ENCODE measurements at places on chromosomes 5 and 9.

DNA sequence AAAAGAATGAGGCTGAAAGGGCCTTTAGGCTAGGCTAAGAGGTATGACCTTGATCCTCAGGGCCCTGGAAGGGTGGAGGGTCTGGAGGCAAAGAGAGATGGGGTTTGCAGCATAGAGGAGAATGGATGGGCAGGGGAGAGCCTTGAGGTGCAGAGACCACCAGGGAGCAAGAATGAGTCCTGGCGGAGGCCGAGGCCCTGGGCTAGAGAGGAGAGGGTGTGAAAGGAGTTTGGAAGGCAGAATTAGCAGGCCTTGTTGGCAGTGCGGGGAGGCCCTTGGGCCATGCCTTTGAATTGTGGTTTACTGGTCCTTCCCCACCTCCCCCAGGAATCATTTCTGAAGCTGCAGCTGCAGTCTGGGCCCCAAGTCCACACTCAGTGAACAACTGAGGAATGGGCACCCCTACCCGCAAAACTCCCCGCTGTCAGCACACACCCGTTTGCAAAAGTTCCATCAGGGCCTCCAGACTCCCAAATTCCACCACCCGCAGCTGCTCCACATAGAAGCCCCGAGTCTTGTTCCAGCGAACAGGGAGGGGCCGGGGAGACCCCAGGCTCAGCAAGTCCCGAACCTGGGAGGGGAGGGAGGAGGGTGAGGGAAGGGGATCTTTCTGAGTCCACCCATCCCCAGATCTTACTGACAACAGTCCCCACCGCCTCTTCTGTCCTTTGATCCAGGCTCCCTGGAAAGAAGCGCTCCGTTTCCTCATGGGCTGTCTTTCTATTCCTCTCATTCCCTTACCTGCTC lies 2.1 kb downstream of the KIF12 start:
- DNase-seq, result no peak

DNA sequence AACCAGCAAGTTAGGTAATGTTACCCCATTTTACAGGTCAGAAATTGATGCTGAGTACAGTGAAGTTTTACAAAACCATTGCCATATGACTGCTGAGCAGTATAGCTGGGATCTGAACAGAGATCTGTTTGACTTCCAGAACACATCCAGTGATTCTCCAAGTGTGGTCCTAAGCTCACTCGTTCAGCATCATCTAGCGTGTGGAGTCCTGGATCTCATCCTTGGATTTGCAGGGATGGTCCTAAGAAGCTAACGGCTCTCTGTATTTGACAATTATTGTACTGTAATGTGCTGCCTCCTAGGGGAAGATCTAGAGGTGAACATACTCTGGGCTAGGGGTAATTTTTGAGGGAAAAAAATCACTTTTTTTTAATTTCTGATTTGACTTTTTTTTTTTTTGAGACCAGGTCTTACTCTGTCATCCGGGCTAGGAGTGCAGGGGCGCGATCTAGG lies 1.4 kb downstream of the SLC26A2 start:
- peak; percentile 69 for DNase-seq

- peak; percentile 49 for DNase-seq
Observed at GRCh38 chr5:89396278-89396954, 513.4 kb upstream of the MEF2C start.

DNA sequence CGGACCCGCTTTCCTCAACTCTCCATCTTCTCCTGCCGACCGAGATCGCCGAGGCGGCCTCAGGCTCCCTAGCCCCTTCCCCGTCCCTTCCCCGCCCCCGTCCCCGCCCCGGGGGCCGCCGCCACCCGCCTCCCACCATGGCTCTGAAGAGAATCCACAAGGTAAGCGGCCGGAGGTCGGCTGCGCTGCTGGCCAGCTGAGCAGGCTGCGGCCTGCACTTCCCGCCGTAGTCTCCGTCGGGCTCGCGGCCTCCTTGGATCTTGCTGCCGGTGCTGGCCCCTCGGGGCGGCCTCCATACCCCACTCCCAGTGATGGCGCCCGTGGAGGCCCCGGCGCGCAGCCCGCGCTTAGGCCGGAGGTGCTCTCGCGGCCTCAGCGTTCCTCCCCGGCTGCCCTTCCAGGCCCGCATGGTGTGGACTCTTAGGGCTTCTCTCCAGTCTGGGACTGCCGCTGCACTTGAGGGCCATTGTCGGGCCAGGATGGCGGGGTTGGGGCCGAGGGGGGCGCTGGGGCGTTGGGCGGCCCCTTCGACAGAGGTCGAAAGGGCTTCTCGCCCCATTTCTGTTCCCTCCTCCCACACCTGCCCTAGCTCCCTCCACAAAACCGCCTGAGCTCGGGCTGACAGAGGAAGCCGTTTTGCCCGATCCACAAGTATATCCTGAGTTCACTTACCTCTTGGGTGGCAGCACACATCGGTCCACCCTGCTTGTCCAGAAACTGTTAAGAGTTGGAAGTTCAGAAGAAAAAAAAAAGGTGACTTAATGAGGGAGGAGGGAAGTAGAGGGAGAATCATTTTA lies 714 bp downstream of the UBE2D2 start:
- no peak for DNase-seq

- no peak for DNase-seq
Observed at GRCh38 chr9:115756736-115757135, 396.9 kb upstream of the PAPPA start.

DNA sequence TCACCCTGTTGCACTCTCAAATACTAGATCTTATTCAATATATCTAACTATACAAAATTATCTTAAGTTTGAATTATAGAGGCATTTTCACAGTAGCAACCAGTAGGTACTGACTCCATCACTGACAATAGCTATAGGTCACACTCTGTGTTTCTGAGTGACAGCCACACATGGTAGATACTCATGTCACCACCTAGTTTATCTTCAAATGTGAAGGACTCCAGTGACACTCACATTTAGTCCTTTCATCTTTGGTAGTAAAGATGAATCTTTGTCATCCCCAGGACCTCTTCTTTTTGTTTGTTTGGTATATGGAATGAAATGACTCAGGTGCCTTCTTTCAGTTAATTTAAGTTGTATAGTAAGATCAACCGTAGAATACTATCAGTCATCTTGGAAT lies 102.5 kb upstream of the DHFR start:
- DNase-seq, result no peak

- DNase-seq, result no peak
Observed at GRCh38 chr5:14263699-14264098, 120.6 kb downstream of the TRIO start.

GRCh38 chr9:35277628-35278359 lies 116.0 kb downstream of the UNC13B start:
- DNase-seq, result peak; percentile 84

GRCh38 chr9:93122721-93123221 lies 11.3 kb downstream of the NINJ1 start:
- no peak for DNase-seq

- no peak for DNase-seq
Observed at GRCh38 chr9:21741151-21741550, 61.3 kb upstream of the MTAP start.

GRCh38 chr9:137273611-137274320 lies 3.8 kb upstream of the TOR4A start:
- no peak for DNase-seq

GRCh38 chr5:38660194-38660668 lies 103.8 kb upstream of the LIFR start:
- peak; percentile 46 for DNase-seq

- no peak for DNase-seq
Observed at GRCh38 chr9:83209188-83209731, 146.3 kb upstream of the RASEF start.

GRCh38 chr5:4659851-4660250 lies 480.3 kb upstream of the ADAMTS16 start:
- DNase-seq, result no peak

- no peak for DNase-seq
Observed at GRCh38 chr9:97567182-97567893, 65.8 kb downstream of the TSTD2 start.

DNA sequence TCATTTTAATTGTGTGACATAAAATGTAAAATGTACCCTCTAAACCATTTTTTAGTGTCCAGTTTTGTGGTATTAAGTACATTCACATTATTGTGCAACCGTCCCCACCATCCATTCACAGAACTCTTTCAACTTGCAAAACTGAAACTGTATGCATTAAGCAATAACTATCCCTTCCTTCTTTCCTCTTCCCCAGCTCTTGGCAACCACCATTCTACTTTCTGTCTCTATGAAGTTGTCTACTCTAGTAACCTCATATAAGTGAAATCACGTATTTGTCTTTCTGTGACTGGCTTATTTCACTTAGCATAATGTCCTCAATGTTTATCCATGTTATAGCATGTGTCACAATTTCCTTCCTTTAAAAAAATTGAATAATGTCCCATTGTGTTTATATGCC lies 142.4 kb downstream of the C9orf152 start:
- DNase-seq, result peak; percentile 68

DNA sequence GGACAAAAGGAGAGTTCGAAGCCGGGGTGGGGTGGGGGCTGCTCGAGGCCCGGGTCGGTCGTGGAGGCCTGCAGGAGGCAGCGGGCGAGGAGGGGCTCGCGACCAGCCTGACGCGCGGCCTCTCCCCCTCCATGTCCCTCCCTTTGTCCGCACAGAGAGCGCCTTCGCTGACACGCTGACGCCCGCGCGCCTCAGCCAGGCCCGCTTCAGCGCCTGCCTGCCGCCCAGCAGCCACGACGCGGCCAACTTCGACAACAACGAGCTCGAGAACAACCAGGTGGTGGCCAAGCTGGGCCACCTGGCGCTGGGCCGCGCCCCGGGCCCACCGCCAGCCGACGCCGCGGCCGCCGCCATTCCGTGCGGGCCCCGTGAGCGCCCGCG lies 42.2 kb downstream of the NEURL1B start:
- DNase-seq, result no peak

GRCh38 chr9:91166796-91167366 lies 194.8 kb downstream of the AUH start:
- no peak for DNase-seq

- no peak for DNase-seq
Observed at GRCh38 chr5:9089893-9090292, 456.0 kb downstream of the SEMA5A start.

DNA sequence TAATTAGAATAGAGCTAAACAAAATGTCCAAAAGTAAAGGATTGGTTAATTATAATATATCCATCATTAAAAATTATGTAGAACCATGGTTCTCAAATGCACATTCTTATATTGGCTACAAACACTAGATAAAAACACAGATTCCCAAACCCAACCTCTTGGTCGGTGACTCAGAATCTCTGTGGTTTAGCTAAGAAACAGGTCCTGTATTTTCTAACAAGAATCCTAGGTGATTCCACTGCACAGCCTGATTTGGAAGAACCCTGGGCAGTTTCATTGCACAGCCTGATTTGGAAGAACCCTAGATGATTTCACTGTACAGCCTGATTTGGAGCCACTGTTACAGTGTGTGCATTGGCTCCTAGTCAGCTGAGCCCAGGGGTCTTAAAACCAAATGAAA lies 67.9 kb downstream of the KIAA1958 start:
- no peak for DNase-seq

- DNase-seq, result no peak
Observed at GRCh38 chr9:90909225-90909624, 107.6 kb downstream of the SYK start.

GRCh38 chr5:132405646-132406045 lies 36.1 kb downstream of the SLC22A5 start:
- no peak for DNase-seq

DNA sequence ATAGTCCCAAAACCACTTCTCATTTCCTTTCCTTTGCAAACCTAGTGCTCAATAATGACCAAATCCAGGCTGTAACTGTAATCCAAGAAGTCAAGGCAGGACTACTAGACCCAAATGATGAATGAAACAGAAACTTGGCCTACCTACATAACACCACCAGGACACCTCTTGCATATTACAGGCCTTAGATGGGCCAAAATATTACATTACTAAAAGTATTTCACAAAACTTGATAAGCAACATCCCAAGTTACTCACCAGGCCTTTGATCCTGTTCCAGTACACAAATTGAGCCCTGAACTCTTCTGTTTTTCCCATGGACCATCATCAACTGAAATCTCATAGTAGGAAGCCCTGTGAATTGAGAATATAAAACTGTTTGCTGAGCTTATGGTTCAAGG lies 34.8 kb downstream of the NADK2 start:
- DNase-seq, result no peak

- no peak for DNase-seq
Observed at GRCh38 chr9:121732886-121733285, 81.5 kb downstream of the DAB2IP start.

DNA sequence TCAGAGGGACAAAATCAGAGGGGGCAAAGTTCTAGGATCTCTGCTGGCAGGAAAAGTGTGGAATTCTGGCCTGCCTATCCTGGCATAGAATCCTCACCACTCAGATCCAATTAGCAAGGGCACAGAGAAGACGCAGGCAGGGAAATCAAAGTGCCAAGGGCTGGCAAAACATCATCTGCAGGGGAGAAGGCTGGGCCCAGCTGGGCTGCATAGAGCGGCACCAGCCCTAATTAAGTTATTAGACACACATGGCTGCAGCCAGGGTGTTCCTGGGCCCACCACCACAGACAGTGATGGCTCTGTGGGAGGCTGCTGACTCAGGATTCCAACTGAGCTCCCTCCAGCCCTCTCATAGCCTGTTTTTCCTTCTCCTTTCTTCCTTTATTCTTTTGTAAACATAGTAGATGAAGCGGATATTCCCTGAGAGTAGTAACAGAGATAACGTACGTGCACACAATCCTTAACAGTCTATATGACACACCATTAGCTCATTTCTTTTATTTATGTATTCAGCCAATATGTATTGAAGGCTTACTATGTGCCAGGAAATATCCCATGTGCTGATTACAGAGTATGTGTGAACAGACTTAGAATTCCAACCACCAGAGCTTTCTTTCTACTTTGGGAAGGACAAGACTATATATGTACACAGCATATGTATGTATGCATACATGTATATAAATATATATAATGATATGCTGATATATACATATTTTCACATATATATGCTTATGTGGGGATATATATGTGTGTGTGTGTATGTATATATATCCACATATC lies 236.1 kb downstream of the ASTN2 start:
- no peak for DNase-seq

- peak; percentile 74 for DNase-seq
Observed at GRCh38 chr5:95822542-95823181, at the start of gene GLRX. Gene GLRX, minus strand, starts transcription at chr5:95822726. Its CDS starts 64 bp downstream, at chr5:95822662.

GRCh38 chr5:120134944-120135343 lies 329.2 kb upstream of the PRR16 start:
- DNase-seq, result no peak

- DNase-seq, result no peak
Observed at GRCh38 chr5:58258984-58259684, 200.8 kb downstream of the PLK2 start.

DNA sequence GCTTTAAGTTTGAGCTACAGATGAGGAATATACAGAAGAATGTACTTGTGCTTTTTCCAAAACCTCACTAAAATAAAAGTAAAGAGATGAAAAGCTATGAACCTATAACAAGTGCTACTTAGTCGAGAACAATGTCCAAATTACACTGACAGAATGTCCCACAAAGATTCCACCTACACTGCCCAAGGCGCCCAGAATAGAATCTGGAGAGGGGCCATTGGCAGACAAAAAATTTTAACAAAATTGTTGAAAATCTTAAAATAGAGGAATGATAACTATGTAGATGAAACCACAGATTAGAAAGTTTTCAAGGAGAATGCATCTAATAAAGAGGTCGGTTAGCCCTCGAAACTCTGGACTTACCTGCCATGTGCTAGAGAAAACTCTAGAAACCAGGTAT lies 235.3 kb downstream of the CETN3 start:
- DNase-seq, result no peak

- no peak for DNase-seq
Observed at GRCh38 chr9:34518110-34518616, 4.6 kb downstream of the ENHO start.

GRCh38 chr5:132254321-132254977 lies 3.0 kb upstream of the PDLIM4 start:
- DNase-seq, result no peak

Data from dermis microvascular lymphatic vessel endothelial cell (primary cell).